Stimulated activated CD8-positive, alpha-beta memory T cell treated with anti-CD3 and anti-CD28 coated beads, Interleukin-2, amount 100 ng/mL, for 48 hours (primary cell): ENCODE measurements at places on chromosomes 11 and 22.
A peak's percentile ranks its signal among the peaks of the same experiment; 100 is the strongest.

GRCh38 chr11:115552151-115552772 is 48.0 kb upstream of the CADM1 start:
- DNase-seq: no peak

DNA sequence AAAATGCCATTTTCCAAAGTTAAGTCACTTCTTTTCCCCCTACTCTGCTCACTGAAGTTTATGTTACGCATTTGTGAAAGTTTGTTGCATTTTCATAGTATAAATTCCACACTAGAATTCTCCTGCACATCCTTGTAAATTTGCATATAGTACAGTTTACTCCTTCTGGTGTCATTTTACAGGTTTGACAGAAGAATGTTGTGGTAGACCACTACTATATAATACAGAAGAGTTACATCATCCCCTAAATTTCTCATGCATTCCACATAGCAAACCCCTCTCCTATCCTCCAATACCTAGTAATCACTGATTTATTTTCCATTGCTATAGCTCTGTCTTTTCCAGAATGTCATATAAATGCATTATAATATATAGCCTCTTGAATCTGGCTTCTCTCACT is 64.5 kb downstream of the CCDC73 start:
- no peak for DNase-seq

- DNase-seq: no peak
Measured at GRCh38 chr11:2137202-2138067, 1.8 kb downstream of the IGF2 start.

DNA sequence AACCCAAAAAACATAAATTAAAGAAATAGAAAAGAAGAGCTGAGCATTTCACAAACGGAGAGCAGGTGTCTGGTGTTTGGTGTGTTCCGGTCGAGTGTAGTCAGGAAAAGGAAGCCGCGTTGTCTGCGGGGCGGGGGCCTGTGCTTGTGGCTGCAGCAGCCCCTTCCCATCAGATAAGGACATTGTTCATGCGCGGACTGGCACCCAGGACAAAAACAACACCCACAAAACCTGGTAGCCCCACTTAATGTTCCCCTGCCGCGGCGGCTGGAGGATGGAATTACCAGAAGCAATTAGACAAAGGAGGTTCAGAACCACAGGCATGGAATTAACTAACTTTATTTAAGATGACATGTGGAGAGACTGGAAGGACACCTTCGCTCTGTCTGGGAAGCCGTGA is 29.9 kb downstream of the KRTAP5-5 start:
- no peak for DNase-seq

DNA sequence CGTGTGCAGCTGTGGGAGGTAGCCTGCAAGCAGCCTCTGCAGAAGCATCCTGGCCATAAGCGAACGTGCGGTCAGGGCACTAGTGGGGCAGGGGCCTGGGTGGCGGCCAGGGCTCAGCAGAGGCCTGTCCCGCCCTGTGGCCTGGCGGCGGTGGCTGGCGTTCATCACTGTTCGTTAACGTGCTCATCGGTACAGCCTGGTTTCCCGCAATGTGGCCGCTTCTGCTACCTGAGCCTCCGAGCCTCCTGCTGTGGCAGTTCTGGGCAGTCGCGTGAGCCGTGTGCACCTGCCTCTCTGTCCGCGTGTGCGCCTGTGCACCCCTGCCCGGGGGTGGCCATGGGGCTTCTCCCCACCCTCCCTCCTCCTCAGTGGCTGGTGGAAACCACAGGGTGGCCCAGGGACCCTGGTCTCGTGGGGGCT is 117.9 kb downstream of the KCNQ1OT1 start:
- no peak for DNase-seq

- DNase-seq: no peak
Measured at GRCh38 chr22:43424666-43425630, 13.1 kb downstream of the MPPED1 start.

DNA sequence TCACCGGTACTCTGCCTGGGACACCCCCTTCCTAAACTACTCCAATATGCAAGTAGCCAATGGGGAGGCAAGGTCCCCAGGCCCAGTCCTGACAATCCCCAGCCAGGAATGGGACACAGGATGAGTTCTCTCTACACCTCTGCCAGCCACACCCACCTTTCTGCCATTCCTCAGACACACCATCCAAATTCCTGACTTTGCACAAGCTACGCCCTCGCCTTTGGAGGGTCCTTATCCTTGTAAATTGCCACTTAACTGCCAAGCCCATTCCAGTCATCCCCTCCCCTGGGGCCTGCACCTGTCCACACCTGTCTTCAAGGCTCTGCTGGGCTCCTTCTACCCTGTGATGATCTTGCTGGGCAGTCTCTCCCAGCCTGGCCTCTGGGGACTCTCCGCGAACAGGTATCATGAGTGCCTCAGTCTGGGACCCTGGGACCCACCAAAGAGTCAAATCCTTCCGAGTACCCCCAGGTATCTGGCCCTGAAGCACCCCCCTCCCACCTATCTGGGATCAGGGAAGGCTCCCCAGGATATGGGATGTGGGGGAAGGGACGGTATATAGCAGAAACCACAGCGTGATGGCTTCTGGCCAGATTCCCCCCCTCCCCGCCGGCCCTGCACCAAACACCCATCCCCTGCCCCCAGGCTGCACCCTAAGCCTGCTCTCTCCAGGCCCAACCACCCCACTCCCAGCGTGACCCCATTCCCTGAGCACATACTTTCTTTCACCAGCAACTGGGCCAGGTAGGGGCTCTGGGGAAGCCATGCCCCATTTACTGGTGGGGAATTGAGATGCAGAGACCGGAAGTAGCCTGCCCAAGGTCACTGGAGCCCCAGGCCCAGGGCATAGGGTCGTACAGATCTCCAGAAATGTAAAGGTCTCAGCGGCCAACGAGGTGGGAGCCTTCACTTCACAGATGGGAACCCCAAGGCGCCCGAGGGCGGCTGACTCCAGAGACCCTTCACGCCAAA is 806 bp downstream of the ARAP1 start:
- no peak for DNase-seq

DNA sequence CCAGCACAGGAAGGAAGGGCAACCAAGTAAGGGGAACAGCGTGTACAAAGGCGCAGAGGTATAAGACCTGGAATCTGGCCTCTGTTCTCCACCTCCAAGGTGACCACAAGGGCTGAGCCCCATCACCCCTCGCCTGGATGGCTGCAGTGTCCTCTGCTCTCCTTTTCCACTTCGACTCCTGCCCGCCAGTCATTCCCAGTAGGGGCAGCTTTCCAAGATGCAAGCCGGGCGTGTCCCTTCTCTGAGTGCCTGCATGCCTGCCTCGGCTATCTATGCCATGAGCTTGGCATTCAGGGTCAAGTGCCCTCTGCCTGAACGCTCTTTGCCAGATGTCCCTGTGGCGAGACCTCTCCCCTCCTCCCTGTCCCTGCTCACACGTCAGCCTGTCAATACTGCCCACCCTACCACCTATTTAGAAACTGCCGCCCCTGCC is 17.0 kb downstream of the FADS3 start:
- DNase-seq: no peak

DNA sequence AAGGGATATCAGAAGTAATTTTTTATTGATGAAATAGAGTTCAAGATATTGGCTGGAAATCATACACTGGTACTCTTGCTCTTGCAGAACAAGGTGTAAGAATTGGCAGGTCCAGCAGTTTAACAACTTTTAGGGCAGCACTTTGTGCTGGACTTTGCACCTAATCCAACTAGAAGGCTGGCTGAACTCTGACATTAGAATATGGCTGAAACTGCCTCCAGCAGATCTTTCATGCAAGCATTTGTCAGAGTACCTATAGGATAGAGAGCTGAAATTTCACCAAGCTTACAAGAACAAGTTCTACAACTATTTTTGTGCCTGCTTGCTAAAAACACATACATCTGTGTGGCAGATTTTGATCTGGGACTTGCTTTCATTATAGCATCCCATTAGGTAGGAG is 17.2 kb downstream of the HPS5 start:
- no peak for DNase-seq

GRCh38 chr11:33773987-33774735 is at the start of gene FBXO3:
TSS of gene FBXO3 (minus strand) at chr11:33774520. CDS start at chr11:33774497, 23 bp downstream.
- peak; percentile 58 for DNase-seq

GRCh38 chr11:14015711-14016110 is 53.2 kb downstream of the SPON1 start:
- no peak for DNase-seq

- DNase-seq: peak; percentile 82
Measured at GRCh38 chr22:17171153-17172028, 12.3 kb upstream of the HDHD5 start.

DNA sequence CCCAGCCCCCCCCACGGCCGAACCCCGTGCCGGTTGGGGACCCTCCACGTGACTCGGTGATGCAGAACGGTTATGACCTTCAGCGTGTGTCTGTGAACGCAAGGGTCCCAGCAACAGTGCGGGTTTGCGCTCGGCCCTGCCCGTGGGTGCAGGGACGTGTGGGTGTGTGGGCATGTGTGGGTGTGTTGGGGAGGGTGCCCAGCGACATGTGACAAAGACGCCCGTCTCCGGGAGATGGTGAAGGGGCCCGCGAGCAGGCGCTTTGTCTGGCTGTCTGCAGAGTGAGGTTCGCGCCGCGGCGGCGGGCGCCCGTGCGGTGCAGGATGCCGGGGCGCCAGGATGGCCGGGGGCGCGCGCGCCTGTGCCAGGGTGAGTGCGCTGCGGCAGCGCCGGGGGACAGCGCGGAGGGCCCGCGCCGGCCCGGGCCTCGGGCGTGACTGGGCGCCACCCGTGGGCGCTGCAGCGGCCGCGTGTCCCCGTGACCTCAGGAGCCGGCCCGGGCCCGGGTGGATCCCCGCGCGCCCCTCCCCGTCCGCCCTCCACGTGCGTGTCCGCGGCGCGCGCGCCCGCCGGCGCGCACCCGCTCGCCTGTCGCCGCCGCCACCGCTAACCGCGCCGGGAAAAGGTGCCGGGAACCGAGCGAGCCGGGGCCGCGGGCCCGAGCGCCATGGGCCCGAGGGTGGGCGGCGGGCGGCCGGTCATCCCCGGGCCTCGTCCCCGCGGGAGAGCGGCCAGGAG is at the start of gene LRFN4:
Gene LRFN4 (plus strand): TSS at position 569 of the 738 bp plus-strand sequence. CDS start 681 bp downstream, outside the sequence.
- no peak for DNase-seq

DNA sequence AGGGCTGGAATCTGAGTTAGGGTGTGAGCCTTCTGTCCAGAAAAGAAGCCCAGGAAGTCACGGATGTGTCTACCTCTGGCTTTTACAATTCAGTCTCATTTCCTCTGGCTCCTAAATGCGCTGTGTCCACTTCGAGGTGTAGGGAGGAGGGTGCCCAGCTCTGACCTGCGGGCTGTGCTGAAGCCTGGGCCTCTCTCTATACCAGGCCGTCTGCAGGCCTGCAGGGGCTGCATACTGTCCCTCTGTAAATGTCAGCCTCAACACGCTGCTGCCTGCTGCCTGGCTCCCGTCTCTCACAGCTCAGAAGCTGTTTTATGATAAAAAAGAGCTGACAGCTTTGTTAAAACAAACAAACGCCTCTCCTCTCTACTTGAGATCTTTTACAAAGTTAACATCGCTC is 14.5 kb downstream of the ARVCF start:
- no peak for DNase-seq

DNA sequence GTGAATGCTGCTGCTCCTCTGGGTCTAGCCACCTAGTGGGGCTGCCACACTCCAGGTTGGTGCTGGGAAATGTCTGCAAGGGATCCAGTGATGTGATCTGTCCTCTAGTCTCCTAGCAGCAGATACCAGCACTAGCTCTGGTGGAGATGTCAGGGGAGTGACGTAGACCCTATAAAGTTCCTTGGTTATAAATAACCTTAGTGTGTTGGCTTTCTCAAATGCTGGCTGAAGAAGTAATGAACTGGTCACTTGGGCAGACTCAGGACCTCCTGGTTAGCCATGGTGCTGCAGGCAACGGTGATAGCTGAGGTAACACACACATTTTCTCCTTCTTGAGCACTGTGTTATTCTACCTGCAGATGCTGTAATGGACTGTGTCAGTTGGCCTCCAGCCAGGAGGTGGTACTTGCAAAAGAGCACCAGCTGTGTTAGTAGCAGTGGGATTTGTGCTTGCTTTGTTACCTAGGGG is 35.5 kb downstream of the BBOX1 start:
- DNase-seq: no peak

DNA sequence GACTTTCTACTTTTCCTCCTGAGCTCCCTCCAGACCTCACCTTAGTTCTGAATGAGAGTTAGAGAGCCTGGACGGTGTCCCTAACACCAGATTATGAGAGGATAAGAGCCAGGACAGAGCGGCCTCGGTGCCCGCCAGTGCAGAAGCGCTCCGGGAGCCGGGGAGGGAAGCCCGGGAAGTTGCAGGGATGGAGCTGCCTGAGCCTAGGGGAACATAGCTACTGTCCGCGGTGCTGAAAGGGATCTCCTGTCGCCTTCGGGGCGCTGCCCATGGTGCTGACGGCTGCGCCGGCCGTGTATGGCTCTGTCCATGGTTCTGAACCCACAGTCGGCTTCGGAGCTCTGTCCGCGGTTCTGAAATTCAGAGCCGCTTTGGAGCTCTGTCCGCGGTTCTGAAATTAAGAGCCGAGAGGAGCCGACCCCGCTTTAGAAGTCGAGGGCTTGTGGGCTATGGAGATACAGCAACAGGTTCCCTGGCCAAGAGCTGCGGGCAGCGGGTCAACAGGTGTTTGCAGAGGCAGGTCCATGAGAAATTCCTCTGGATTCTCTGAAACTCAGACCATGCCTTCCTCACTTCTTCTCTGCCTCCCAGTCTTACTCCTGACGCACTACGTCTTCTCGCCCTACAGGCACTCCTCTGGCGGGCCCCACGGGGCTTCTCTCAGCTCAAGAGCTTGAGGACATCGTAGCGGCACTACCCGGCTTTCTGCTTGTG is 814 bp downstream of the NPAS4 start:
- peak; percentile 80 for DNase-seq

DNA sequence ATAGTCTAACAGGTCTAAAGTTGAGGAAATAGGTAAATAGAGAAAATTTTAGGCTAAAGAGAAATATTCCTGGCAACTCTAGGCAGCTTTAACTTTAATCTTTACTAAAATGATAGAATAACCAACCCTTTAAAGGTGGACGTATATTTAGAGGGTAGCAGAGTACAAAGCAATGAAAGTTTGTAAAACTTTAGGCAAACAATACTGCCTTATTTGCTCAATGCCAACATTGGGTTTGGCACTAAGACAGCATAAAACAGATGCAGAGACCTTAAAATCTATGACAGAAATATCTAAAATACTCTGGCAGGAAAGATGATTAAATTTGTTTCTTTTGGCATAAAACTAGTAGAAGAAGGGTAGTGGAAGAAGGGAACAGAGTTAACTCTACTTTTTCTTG is 70.7 kb downstream of the EMSY start:
- no peak for DNase-seq

- no peak for DNase-seq
Measured at GRCh38 chr11:100855466-100856067, 168.5 kb downstream of the ARHGAP42 start.

GRCh38 chr11:99419991-99420390 is 399.2 kb downstream of the CNTN5 start:
- no peak for DNase-seq

GRCh38 chr11:926341-926916 is 759 bp downstream of the AP2A2 start:
- DNase-seq: no peak

DNA sequence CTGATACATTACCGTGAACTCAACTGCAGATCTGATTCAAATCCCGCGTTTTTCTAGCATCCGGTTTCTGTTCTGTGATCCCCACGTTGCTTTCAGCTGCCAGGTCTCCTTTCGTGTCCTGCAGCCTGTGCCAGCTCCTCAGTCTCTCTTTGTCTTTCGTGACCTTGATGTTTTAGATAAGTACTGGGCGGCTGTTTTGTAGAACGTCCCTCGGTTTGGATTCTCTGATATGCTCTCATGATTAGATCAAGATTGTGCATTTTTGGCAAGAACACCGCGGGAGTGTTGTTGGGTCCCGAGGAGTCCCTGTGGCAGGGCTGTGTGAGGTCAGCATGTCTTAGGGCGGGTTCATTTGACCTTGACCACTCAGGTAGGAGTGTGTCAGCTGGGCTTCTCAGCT is 38.6 kb downstream of the KCNQ1 start:
- DNase-seq: no peak

GRCh38 chr11:69656536-69657455 is 15.8 kb downstream of the CCND1 start:
- no peak for DNase-seq
